Fibroblast of skin of left biceps (primary cell): ENCODE measurements at places on chromosomes 4 and X.

DNA sequence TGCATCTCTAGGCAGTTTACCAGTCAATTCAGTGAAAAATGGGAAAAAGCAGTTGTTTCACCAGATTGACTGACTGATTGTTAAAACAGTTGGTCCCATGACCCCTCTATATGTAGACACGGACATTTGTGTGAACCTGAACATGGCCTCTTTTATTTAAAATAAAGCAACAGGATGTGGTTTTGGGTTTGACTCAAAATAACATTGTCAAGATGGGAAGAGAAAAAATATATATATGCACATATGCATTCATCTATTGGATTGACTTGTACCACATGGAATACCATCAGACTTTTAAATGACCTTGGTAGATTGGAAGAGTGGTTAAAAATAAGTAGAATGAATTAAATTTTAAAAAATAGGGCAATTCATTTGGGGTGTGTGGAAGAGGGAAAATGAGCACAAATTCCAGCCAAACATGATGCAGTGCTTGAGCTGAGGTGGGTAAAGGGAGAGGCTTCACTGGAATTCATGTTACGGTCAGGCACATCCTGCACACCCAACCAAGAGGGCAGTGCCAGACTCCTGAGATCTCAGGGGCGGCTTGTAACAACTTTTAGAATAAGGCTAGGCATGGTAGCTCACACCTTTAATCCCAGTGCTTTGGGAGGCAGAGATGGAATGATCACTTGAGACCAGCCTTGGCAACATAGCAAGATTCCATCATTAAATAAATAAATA, 560.7 kb upstream of the TENM3 start:
- no peak for DNase-seq

DNA sequence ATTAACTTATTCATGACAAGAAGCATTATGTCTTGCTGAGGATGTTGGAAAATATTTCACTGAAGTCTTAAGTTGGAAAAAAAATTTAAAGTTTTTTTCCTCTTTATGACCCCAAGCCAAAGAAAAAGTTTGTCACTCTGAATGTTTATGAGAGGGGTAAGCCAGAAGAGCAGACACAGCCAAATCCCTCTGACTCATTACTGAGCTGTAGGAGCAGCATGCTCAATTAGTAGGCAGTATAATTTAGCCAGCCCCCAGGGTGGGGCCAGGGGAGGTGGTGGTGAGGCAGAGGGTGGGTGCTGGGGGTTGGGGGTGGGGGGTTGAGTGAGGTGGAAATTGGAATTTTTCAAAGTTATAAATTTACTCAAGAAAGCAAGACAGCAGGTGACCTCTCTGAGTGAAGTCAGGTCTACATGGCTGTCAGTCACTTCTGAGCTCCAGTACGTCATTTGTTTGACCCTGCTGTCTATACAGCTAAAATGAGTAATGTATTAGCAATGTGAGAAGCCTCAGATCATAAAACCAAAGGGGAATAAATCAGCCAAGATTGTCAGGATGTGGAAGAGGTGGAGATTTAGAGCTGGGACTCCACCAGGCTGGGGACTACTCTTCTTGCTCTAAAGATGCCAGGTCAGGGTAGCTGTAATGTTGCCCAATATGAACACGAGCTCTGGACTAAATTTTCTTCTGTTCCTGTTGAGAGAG, 98.8 kb upstream of the NDP start:
- DNase-seq, result peak; percentile 47

DNA sequence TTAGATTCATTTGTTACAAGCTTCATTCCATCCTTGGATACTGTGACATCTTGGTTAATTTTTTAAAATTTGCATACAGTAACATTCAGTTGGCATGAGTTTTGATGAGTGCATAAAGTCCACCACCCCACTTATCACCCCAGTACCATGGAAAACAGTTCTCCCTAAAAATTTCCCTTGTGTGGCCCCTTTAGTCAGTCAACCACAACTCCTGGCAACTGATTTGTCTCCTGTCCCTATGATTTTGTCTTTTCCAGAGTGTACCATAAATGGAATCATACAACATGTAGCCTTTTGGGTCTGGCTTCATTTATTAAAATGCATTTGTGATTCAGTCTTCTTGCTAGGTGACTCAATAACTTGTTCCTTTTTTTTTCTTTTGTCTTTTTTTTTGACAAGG, 29.9 kb downstream of the RP2 start:
- DNase-seq, result no peak

DNA sequence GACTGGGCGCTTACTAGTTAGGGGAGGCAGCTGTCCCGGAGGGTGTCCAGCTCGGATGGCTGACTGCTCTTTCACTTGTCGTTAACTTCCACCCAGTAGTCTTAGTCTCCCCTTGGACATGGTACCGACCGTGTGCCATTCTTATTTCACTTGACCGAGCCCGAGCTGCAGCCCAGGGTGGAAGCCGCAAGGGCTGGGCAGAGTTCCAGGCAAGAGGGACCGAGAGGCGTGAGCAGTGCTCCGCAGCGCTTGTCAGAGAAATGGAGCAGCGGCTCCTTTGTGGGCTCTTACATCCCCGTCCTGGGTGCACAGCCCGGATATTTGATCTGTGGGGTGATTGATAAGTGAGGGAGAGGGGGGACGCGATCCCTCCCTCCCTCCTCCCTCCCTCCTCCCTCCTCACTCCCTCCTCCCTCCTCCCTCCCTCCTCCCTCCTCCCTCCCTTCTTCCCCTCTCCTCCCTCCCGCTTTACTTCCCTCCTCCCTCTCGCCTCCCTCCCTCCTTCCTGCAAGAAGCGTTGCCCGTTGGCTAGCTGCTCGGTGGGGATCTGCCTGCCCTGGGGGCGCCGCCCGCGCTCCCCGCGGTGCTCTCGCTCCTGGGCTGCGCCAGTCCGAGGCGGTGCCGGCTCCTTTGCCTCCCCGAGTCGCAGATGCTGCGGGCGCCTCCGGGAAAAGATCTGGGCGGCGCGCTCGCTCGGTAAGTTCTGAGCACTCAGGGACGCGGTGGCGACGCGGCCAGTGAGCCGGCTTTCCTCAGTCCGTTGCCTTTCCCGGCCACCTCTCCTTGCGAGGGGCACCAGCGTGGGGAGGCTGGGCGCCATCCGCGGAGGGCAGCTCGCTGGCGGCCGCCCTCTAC, at the start of gene SLITRK2:
SLITRK2 (plus strand) TSS at position 499 of the 855 bp plus-strand sequence. CDS start 4,597 bp downstream, outside the sequence.
- no peak for DNase-seq

- peak; percentile 65 for DNase-seq
Observed at GRCh38 chr4:141768954-141769353, 132.6 kb downstream of the IL15 start.

DNA sequence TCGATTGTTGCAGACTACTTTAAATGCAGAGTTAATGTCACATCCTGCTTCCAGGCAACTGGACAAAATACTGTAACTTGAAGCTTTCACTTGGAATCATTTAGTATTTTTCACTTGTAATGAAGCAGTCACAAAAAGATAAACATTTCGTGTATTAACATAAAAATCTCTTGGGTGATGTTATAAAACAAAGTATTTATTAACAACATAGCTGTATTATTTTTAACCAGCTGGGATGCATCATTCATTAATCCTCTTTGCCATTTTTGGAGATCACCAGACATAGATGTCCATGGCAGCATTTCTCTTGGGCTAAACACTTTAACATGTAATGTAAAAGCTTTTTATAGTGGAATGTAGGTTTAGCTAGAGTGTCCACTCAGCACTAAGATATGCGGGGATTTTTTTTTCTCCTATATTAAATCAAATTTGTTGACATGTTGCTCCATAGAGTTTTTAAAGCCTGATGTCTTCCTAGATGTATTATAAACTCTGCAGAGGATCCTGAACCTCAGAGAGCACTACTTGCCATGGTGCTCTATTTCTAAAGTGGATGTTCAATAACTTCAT, 193.7 kb upstream of the SPANXN4 start:
- DNase-seq, result no peak

GRCh38 chr4:54090804-54091623, 8.9 kb upstream of the GSX2 start:
- DNase-seq, result no peak
